Left kidney (tissue), 8 donors: ENCODE measurements at places on chromosomes 7 and 10.
A peak's percentile ranks its signal among the peaks of the same experiment; 100 is the strongest.

DNA sequence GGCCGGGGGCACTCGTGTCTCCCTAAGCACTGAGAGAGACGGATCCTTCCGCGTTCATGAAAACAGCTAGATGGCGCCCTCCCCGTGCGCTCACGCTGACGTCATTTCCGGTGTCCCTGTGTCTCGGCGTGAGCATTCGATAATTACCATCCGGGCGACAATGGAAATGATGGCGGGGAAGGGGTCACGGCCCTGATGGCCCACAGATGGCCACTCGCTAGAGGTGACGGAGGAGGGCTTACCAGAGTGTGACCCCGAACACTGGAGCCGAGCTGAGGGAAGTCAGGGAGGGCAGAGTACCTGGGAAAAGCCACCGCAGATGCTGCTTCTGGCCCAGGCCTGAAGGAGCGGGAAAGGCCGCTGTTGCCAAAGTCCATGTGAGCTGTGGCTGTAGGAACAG is 222.9 kb downstream of the TCERG1L start:
- no peak for DNase-seq

- DNase-seq, result no peak
Observed at GRCh38 chr7:118511146-118511545, 286.6 kb downstream of the ANKRD7 start.

DNA sequence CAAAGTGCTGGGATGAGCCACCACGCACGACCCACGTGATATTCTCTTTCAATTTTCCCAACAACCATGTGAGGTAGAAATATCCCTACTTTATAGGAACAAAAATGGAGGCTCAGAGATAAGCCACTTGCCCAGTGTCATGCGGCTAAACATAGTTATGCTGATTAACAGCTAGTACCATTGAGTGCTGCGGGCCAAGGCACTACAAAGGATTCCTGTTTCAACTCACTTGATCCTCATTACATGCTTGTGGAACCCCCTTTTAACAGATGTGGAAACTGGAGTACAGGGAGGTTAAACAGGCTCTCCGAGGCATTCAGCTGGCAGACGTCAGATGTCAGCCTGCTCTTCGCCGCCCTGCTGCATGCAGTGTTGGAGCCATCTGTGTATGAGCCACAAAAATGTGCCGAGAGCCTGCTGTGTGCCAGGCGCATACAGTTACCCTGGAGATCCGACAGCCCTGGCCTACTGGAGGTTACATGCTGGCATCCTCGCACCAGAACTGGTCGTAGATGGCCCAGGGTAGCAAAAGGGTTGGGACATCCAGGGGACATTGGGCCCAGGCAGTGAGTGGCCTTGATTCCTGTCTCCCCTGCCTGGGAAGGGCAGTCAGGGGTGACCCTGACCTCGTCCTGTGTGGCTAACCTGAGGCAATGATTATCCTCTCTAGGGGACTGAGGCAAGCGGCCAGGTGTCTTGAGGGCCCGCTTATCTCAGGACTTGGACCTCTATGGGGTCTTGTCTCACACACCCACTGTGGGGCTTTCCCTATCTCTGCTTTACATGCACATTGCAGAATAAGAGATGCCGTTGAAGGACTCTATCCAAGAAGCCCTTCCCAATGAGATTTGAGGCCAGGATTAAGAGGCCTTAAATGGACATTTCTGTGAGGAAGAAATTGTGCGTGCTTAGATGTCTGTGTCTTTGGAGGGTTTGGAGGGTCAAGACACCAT is 18.5 kb upstream of the SRGN start:
- no peak for DNase-seq

- DNase-seq, result no peak
Observed at GRCh38 chr7:145850636-145851035, 266.0 kb upstream of the CNTNAP2 start.

DNA sequence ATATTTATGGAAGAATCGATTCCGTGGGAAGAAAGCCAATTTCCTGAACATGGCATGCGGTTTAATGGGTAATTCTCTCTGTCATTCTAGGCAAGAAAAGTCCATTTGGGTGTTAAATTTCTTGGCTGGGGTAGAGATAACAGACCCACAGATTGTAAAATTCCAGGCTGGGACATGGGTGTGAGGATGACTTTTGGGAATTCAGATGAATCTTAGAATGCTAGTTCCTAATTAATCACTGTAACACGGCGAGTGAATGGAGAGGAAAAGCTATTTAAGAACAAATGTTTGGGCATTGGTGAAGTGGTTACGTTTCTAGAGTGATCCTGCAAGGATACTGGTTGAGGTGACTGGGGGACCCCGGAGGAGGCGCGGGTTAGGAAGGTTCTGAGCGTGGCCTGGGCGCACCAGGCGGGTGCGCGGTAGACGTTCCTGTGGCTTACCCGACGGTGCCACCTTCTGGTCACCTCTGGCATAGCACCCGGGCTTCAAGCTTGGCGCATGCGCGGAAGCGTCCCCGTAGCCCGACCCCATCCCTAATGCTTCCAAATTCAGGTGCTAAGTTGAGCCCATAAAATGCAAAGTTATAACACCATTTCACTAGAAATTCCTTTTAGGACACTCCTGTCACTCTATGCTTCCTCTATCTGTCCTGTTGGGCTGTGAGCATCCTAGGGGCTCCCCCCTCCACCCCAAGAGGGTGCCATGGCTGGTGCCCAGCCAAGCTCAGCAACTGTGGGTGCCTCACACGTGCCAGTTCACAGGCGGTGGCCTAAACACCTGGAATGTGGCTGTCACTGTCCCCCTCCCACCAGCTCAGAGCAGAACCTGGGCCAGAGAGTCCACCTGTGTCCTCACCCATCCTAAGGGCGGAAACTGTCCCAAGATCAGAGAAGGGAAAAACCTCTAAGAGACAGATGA is 104.4 kb downstream of the PTPRE start:
- peak; percentile 61 for DNase-seq

- no peak for DNase-seq
Observed at GRCh38 chr10:71979692-71980062, 15.5 kb downstream of the CHST3 start.

DNA sequence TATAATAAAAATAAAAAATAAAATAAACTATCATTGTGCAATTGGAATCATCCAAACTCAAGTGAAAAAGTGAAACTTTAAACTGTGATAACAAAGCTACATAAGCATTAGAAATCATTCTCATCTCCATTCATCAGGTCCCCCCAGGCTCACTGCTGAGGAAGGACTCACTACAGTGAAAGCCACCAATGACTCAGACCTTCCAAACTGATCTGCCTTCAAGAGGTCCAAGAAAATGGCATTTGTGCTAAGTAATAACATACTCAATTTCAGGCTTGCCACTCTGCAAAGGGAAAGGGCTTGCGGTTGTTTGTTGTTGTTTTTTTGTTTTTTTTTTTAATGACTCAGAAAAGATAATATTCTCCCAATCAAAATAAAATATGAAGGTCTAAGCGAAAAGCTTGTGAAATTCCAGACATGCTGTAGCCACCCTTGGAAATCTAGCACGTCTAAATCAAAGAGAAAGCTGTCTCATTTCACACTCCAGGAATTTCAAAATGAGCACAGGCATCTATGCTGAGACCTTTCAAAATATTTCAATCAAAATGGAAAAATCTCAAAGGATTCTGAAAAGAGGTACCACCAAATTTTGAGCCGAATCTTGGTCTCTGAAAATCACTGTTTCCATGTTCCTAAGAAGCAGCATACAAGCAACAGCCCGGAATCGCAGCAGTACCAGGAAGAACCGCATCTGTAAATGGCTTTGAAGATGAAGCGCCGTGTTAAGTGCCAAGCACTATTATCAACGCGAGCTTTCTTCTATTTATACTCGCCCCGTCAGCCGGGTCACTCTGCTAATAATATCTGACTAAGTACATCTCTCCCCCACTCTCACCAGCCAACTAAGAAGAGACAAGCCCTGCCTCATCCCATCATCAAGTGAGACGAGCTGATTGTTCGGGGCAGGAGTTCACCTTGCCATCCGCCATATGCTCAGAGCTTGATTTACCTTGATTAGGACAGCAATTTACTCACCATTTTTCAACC is 13.5 kb downstream of the SFMBT2 start:
- DNase-seq, result no peak

- DNase-seq, result no peak
Observed at GRCh38 chr7:99597762-99598501, at the start of gene TMEM225B. Gene TMEM225B (plus strand): TSS chr7:99598267. CDS start chr7:99604389, 6,122 bp downstream.

DNA sequence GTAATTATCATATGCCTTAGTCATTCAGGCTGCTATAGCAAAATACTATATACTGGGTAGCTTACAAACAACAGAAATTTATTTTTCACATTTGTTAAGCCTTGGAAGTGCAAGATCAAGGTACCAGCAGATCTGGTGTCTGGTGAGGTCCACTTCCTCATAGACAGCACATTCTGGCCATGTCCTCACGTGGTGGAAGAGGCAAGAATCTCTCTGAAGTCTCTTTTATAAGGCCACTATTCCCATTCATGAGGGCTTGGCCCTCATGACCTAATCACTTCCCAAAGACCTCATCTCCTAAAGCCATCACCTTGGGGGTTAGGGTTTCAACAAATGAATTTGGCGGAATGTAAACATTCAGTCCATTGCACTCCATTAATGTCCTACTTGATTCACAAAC is 137.5 kb upstream of the C1GALT1 start:
- no peak for DNase-seq

GRCh38 chr7:121545418-121545817 is 149.3 kb upstream of the FAM3C start:
- DNase-seq, result no peak

GRCh38 chr7:76294344-76295024 is 8.0 kb upstream of the HSPB1 start:
- DNase-seq, result peak; percentile 91

DNA sequence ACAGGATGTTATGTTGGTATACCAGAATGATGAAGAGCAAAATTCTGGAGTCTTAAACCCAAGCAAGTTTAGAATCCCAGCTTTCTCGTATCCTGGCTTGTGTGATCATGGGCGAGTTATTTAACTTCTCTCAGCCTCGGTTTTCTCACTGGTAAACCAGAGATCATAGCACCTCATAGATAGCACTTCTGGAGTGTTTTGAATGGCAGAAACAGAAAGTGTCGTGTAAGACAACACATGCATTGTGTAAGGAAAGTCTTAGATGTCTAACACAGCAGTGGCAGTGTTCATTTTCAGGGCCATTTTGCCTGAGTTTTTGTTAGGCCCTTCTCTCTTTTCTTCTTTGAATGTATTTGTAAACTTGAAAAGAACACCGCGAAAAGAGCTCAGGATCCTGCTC is 465.1 kb downstream of the AUTS2 start:
- no peak for DNase-seq

DNA sequence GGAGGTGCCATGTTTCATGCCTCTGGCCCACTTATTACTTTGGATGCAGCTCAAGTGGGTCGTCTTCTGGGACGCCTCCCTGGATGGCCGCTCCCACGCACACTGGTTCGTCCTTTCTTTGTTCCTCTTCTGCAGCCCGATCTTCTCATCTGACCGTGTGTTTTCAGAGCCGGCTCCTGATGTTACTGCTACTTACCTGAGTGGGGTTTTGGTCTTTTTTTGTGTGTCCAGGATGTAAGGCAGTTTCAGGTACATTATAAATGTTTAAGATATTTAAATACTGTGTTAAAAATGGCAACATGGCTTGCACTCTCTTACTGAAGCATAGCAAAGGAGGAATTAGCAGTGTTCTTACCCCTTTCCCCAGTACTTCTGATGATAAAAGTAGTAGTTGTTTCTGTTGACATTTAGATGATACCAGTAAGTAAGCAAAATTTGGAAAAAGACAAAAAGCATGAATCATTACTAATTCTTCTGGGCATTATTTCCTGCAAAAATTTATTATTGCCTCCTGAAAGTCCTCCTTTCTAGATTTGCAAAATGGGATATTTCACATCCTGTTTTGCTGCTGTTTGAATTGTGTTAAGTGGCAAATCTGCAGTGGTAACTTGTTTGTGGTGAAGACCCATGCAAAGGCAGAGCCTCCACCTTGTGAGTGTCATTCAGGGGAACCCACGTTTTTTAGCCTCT is 59.4 kb downstream of the SHH start:
- no peak for DNase-seq

DNA sequence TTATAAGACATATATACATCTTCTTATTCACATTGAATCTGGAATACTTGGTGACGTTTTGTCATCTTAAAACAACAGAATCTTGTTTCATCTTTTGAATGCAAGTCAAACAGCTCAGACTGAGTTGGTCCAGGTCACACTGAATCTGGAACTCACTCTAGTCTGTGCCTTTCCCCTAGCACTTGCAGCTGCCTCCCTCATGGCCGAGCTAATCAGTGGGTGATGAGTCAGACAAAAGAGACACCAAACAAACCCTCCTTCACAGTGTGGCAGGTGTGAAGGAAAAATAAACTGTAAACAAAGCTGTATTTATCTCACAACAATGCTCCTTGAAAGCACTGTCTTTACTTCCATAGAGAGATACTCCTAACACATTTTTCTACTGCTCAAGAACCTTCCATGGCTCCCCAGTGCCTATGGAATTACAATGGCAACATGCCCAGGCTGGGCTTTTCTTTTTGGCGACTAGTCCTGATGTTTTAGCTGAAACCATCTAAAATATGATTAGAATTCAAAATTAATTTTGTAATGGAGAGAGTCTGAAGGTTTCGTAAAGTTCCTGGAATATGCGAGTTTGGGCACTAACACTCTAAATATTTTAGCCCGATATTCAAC is 140.0 kb downstream of the ZNF365 start:
- no peak for DNase-seq

GRCh38 chr7:105219771-105220160 is 169.0 kb downstream of the SRPK2 start:
- DNase-seq, result no peak

- DNase-seq, result no peak
Observed at GRCh38 chr10:97861097-97861750, 11.6 kb downstream of the GOLGA7B start.

DNA sequence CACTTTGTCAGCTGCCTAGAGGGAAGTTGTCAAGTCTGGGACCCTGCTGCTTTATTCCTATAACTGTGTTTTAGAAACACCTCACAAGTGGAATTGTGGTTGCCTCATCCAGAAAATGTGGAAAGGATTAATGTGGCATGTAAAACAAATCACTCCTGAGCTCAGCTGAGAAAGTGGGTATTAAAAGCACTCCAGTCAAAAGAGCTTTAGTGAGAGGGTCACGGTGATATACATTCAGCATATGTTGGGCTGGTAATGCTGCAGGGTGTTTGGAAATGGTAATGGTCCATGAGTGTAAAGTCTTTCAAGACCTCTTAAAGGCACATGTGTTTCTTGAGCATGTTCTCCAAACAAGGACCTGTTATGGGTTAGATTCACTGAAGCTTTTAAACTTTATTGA is 318.2 kb upstream of the MEOX2 start:
- DNase-seq, result no peak

GRCh38 chr7:129779602-129780256 is 168.2 kb downstream of the NRF1 start:
- no peak for DNase-seq

DNA sequence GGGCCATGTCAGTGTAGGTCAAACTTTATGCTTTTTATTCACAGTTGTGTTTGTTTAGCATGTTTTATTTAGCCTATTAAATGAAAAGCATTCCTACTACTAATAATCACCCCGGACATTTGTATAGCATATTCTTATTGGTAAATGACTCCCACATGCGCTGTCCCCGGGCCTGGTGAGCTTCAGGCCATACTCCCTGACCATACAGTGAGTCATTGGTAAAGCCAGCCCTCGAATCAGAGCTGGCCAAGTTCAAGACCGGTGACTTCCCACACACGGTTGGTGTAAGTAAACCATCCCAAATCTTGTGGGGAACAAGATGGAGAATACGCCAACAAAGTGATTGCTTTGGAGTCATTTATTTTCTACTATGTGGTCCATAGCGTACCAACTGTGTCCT is 238.7 kb upstream of the TCF7L2 start:
- no peak for DNase-seq

GRCh38 chr10:79457256-79457785 is 11.9 kb upstream of the ZCCHC24 start:
- DNase-seq, result no peak
